ENCODE measurements at places on chromosomes 11 and 22.

DNA sequence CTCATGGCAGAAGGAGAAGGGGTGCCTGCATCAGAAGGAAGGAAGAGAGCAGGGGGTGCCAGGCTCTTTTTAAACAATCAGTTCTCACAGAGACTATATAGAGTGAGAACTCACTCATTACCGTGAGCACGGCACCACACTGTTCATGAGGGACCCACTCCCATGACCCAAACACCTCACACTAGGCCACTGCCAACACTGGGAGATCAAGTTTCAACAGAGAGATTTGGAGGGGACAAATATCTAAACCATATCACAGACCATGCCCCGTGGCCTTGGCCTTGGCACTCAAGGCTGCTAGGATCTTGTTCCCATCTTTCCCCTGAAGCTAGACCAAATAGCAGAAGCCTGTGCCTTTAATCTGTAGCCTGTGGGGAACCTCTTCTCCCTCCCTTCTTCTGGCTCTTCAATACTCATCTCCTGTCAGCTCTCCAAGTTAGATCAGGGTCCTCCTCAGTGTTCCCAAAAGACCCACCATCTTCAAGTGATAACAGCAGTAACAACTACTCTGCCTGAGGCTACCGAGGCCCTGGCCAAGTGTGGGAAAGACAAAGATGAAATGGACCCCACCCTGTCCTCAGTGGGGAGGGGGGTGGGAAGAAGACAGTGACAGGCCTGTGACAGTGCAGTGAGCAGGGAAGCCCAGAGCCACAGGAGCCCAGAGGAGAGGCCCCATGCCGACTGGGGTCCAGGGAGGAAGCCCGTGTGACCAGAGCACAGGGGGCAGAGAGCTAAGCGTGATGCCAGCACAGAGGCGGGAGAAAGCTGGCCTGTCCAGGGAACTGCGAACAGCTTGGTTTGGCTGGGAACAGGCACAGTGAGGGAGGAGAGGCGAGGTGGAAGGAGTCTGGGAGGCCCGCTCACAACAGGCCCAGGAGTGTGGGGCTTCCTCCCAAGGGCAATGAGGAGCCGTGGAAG, 72.6 kb downstream of the MYO7A start:
- DNase-seq: no peak

DNA sequence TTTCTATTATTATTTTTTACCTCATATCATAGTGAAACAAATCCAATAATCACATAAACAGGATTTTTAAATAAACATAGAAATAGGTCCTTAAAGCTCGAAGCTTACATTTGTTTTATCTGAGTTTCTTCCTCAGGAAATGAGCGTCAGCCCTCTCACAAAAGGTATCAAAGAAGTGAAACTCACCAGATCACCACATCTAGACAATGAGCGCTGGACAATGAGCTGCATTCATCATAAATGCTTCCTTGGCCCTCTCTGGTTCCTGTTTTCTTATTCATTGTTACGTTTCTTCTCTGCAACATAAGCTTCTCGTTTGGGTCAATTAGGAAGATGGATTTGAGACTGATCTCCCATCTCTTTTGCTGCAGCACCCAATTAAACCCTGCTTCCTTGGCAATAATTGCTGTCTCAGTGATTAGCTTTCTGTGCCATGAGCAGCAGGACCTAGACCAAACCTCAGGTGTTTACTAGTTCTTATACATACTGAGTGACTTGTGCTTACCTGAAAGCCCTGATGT, 649.9 kb upstream of the LUZP2 start:
- no peak for DNase-seq

GRCh38 chr11:129836979-129837378, 21.3 kb downstream of the TMEM45B start:
- DNase-seq: no peak

DNA sequence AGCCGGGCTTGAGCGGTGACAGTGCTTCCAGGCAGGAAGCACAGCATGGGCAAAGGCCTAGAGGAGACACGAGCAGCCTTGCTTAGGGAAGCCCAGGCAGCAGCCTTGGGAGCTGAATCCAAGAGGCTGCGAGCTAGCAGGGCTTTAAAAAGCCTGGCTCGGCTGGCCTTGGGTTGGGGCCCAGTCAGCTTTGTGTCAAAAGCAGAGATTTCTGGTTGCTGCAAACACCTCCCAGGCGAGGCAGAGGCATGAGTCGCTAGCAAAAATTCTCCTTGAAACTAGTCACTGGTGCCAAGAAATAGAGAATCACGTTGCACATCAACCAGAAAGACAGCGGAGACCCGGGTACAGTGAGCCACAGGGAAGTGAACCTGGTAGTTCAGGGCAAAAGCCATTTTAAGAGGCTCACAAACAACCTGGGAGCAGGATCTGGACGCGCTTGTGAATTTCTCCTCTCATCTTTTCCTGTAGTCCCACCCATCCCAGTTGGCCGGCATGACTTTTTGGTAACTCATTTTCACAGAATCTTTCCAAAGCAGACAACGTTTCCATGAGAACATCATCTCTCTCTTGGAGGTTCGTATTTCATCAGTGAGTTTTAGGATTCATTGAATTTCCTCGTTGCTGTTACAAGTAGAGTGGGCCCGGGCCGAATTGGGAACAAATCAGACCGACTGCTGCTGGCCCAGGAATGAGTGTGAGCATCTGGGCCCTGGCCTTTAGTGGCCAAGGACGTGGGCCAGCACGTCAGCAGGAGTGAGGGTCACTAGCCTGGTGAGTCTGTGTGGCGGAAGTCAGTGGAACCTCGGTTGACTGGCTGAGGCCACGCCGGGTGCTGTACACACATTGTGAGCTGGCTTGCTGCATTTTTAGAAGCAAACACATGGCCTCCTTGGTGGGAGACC, 16.4 kb upstream of the FGF4 start:
- no peak for DNase-seq

DNA sequence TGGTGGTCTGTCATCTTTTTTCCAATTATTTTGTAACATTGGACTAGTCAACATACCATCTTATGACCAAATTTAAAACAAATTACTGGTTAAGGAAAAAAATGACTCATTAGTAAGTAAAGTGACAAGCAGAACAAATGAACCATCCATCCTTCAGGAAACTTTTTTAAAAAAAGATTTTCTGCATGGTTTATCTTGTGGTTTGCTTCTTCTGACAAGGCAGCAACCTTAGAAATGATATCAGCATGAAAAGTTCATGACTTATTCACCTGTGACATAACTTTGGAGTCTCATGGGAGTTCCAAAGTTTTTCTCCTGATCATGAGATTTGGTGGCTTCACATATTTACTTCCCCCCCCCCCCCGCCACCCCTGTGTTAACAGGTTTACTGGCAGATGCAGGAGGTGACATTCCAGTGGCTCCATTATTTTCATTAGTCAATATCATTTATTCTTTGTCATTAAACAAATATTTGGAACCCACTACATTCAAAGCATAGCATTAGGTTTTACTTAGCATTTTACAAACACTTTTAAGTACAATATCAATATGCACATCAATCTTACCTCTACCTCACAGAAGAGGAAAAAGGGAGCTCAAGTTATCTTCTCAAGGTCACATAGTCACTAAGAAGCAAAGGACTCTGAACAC, 40.7 kb downstream of the DCUN1D5 start:
- DNase-seq: no peak

GRCh38 chr22:38874529-38875222, 2.7 kb upstream of the CBX6 start:
- DNase-seq: no peak

Data from CD8-positive, alpha-beta memory T cell (primary cell).